ENCODE measurements at places on chromosomes 7 and 10. TPM values are rescaled to one million over a fixed set of nuclear protein-coding genes. Genes with fewer than 3 reads are reported as not detected.

PRTFDC1 gene
- total RNA-seq: 2.9 TPM

MACC1 gene
- total RNA-seq: 0.39 TPM

FKBP9 gene
- 0.55 TPM for total RNA-seq

ZNF12 gene
- total RNA-seq: 23.1 TPM

PTN gene
- total RNA-seq: not detected

CTBP2 gene
- 0.29 TPM for total RNA-seq

DNA sequence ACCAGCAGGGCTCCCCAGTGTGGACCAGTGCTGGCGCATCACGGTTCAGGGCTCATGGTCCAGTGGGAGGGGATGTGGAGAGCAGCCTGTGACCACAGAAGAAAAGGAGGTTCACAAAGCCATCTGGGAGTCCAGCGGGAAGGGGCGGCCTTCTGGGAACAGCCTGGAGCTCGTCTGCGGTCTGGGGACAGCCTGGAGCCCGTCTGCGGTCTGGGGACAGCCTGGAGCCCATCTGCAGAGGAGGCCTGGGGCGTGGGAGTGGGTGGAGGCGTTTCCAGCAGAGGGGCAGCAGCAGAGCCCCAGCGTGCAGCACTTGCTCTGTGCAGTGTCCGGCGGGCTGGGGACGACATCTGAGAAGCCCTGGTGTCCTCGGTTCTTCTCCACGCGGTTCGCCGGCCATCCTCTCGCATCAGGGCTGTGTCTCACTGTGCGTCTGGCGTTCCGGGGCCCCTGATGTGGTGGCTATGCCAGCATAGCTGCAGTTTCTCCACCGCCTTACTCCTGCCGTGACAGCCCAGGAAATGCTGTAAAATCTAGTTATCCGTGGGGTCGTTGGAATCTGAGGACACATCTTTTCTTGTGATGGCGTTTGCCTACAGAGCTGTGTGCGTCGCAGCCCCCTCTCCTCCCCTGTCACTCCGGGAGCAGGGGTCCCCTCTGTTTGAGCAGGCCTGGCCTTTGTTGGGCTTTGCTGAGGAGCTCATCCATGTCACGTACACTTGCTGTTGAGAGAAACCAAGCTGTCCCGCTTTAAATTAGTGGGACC, 104.6 kb downstream of the INPP5A start:
- no peak for DNase-seq

GRCh38 chr10:67612577-67613537, 83.1 kb downstream of the CTNNA3 start:
- DNase-seq: peak; percentile 81

GRCh38 chr7:140242057-140243031, 65.6 kb upstream of the KDM7A start:
- no peak for DNase-seq

DNA sequence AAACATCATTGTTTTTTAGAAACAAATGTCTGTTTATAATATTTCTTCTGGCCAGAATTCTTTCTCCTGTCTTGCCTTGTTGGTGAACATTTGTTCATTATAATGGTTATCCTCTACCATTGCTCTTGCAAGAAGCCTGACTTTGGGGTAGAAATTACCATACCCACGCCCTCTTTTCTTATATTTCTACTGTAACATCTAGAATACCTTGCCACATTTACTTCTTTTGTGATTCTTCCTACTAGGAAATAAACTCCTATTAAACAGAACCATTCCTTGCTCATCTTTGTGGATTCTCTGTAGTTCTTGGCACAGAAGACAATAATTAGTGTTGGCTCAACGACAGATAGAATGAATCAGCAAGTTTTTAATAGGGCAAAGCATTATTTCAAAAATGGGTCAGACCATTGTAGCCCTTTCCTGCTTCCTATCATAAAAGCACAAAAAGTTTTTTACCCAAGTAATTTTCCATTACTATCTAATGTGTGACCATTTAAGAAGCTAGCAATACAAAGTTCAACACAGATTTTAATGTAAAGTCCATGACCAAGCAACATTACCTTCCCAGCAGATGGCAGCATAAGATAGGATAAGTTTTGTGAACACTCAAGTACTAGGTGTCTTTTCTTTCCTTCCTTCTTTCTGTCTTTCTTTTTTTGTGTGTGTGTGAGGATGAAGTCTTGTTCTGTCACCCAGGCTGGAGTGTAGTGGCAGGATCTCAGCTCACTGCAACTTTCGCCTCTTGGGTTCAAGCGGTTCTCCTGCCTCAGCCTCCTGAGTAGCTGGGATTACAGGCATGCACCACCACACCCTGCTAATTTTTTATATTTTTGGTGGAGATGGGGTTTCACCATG, 270.4 kb downstream of the HGF start:
- no peak for DNase-seq

DNA sequence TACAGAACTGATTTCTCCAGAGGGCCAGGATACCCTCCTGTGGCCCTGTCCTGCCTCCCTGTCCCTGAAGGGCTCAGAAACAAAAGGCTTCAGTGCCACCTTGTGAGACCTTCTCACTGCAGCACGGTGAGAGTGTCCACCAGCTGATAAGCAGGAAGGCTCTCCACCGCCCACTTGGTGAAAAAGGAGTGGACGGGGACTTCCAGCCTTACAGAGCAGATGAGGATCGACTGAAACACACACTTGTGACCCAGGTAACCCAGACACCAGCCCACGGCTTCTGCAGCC, 330.1 kb downstream of the GRID1 start:
- no peak for DNase-seq

DNA sequence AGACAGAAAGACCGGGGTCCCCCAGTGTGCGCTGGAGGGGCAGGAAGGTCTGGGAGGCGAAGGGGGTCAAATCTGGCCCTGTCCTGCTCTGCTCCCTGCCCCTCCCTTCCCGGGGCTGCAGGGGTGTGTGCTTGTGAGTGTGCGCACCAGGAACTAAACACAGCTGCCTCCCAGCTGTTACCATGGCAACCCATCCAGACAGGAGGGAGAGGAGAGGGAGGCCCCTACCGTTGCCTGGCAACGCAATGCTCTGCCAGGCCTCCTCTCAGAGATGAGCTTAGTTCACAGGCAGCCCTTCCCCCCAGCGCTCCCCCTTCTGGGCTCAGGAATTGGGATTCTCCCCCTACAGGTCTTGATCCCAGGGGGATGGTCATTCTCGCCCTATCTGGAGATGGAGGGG, 6.1 kb downstream of the NYAP1 start:
- DNase-seq: peak; percentile 62

- DNase-seq: no peak
Measured at GRCh38 chr7:49295146-49295545, 370.8 kb downstream of the CDC14C start.

DNA sequence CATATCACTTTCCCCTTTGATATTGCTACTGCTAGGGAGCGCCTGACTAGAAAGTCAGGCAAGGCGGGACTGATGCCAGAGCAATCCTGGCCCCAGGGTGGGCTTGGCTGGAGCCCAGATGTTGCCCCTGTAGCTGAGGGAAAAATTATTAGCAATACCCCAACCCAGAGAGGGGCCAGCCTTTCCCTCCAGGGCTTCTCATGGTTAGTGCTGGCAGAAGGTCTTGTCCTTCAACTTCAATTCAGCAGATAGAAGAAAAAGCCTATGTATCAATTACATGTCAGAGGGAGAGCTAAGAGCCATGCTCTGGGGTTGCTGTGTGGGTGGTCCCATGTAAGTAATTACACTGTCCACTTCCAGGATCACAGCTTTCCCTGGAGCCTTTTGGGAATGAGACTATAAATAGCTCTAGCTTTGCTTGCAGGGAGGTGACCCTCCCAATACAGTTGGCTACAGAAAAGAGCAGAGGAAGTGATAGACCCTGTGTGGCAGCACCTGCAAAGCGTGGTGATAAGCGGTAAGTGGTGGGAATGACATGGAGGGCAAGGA, 579.1 kb downstream of the CCSER2 start:
- no peak for DNase-seq

- DNase-seq: no peak
Measured at GRCh38 chr7:105003872-105004510, 10.0 kb upstream of the KMT2E start.

DNA sequence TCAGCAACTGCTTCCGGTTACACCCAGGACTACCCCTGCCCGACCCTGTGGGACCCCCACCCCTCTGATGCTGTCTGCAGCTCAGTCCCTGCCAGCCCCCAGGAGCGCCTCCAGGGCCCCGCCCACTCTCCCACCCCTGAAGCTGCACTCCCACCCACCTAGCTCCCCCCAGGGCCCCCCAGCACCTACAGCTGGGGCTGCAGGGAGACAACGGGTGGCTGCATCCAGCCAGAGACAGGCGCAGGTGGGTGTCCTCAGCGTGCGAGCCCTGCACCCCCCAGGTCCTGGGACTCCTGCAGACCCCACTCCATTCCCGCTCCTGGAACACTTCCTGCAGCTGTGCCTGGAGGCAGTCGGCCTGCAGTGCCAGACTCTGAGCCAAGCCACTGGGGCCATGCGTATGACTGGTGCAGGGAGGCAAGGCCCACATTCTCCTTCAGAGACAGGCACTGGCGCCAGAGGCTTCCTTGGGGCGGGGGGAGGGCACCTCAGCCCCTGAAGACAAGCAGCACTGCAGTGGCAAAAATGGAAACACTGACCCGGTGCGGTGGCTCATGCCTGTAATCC, 6.1 kb downstream of the CYP2W1 start:
- no peak for DNase-seq

DNA sequence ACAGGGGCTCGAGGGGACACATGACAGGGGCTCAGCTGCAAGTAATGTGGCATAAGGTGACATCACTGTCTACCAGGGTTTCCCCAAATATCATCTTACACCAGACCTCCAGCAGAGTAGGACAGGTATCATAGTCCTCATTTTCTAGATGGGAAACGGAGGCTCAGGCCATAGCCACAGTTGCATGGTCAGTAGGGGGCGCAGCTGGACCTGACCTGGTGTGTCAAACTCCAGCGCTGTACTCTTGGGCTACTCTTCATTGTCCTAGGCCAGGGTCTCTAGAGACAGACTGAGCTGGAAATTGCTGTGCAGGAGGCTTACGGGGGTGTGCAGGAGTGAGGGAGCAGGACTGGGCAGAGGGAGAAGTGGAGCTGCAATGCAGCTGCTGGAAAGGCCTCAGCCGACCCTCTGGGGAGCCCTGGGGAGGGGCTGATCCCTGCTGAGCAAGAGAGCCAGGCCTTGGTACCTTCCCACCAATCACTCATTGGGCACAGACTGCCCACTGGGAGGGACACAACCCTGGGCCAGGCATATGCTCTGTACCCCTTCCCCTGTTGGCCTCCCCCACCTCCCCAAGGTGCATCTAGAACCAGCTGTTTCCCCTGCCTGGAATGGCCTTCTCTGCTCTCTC, 89.9 kb downstream of the CDH23 start:
- DNase-seq: peak; percentile 53

DNA sequence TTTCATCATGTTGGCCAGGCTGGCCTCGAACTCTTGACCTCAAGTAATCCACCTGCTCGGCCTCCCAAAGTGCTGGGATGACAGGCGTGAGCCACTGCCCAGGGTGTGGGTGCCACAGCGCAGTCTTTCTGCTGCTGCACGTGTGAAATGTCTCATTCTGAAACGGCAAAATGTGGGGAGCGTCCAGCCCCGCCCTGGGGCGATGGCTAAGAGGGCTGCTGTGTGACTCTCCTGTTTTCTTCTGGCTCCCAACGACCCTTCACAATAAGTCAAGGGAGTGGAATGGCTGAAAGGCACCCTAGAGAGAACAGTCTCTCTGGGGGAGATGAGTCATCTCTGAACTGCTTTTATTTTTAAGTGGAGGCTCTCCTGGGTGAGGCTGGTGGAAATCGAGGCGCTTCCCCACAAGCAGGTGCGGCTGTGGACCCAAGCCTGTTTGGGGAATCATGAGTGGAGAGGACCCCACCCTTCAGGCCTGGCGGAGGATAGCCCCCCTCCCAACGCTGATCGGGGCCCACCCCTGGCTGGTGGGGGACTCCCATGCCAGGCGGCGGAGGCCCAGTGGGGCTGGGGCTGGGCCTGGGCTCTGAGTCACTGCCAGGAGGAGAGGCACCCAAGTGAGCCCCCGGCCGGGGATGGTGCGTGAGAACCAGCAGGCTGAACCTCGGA, 18.0 kb downstream of the ADAP1 start:
- peak; percentile 44 for DNase-seq

- no peak for DNase-seq
Measured at GRCh38 chr10:27826369-27826768, 80.8 kb upstream of the MKX start.

All from activated CD8-positive, alpha-beta T cell treated with anti-CD3 and anti-CD28 coated beads, Interleukin-2, amount 10 ng/mL, durations not matched to agents 7 days and 5 days (primary cell).